ENCODE measurements at places on chromosomes 16 and 17.

DNA sequence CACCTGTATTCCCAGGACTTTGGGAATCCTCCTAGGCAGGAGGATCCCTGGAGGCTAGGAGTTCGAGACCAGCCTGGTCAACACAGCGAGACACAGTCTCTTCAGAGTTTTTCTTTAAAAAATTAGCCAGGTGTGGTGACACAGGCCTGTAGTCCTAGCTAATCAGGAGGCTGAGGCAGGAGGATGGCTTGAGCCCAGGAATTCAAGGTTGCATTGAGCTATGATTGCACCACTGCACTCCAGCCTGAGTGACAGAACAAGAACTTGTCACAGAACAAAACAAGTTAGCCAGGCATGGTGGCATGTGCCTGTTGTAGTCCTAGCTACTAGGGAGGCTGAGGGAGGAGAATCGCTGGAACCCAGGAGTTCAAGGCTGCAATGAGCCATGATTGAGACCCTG is 24.8 kb downstream of the ANKRD40 start:
- DNase-seq: no peak

DNA sequence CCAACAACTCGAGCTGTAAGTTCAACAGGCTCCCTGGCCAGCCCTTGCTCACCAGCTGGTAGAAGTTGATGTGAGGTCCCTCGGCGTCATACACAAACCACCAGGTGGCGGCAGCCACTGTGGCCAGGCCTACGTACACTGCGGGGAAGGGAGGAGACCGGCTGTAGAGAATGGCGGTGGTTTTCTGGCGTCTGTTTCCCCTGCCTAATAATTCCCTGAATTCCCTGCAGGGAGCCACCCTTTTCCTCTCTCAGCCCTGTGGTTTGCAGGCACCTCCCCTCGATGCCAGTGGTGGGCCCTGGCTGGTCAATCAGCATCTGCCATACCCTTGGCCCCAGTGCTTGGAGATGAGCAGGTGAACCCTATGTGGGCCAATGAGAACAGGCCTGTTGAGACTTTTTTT is 18.9 kb upstream of the P2RX1 start:
- peak; percentile 14 for DNase-seq

DNA sequence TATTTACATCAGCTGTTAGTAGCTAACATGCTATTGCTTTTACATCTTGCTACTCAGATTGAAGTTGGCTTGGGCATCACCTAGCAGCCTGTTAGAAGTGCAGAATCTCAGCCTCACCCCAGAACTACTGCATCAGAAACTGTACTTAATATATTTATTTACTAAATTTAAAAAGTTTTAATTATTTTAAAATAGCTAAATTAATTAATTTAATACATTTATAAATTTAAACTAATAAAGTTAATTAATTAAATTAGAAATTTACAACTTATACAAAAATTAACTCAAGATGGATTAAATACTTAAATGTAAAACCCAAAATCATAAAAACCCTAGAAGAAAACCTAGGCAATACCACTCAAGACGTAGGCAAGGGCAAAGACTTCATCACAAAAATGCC is 38.9 kb upstream of the GNA13 start:
- DNase-seq: no peak

GRCh38 chr17:51142597-51142996 is 10.8 kb upstream of the NME1 start:
- DNase-seq: no peak

DNA sequence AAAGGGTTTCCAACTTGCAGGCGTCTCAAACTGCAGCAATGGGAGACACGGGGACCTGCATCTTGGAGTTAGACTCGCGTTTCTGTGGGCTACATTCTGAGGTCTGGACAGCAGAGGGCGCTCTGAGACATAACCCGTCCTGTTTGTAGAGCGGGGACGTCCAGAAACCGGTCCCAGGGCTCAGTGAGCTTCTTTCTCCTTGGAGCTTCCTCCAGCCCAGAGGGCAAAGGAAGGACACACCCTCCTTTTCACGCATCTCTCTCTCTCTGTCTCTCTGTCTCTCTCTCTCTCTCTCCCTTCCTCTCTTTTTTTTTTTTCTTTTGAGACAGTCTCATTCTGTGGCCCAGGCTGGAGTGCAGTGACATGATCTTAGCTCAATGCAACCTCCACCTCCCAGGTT is 19.8 kb downstream of the COX4I1 start:
- DNase-seq: peak; percentile 58

DNA sequence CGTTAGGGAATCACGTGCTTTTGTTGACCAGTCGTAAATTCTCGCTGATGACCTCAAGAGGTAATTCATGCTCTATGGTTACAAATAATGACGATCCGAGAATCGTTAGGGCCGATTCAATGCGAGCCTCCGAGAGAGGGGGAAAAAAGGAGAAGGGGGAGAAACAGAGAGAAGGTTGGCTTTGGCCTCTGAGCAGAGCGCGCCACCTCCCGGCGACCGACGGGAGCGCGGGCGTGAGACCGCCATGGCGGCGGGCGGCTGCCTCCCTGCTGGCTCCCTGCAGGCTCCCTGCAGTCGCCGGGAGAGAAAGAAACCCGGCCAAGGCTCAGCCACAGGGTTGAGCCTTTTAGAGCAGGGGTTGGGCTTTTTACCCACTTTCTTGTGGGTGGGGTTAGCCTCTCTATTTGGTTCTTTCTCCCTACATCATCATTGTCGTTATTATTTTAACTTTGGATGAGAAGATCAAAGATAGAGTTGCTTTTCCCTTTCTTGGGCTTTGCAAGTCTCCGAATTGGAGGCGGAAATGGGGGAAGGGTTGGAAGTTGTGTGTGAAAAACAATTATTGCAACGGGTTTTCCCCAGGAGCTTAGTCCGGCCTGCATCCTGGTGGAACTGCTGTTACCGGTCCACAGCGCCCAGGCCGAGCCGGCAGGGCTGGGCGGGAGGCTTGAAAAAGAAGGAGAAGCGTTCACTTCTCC is 410 bp upstream of the HOXB5 start:
- no peak for DNase-seq

GRCh38 chr16:67537270-67537635 is 8.6 kb downstream of the RIPOR1 start:
- DNase-seq: no peak

GRCh38 chr17:41652461-41652970 is 28.1 kb upstream of the KRT17 start:
- DNase-seq: peak; percentile 28

- no peak for DNase-seq
These were observed 404.1 kb downstream of the CNTNAP4 start for GRCh38 chr16:76681296-76681695.
